ENCODE measurements at places on chromosomes 4 and X. TPM values are rescaled to one million over a fixed set of nuclear protein-coding genes. Genes with fewer than 3 reads are reported as not detected.

GRCh38 chr4:160414496-160414895 is 1311.6 kb downstream of the RAPGEF2 start:
- no peak overlapping the region for H3K27ac ChIP-seq
- no peak for DNase-seq
- H3K4me3 ChIP-seq: no peak overlapping the region
- H3K4me1 ChIP-seq: no peaks in the 10 kb centered on the region

GRCh38 chrX:149916745-149917392 is 12.5 kb upstream of the HSFX4 start:
- DNase-seq: no peak
- H3K36me3 ChIP-seq: no peaks in the 10 kb centered on the region
- no peaks in the 10 kb centered on the region for H3K4me1 ChIP-seq
- no peaks in the 10 kb centered on the region for H3K27me3 ChIP-seq
- H3K4me3 ChIP-seq: no peak overlapping the region

Gene ANOS1
- total RNA-seq: 23.6 TPM

DNA sequence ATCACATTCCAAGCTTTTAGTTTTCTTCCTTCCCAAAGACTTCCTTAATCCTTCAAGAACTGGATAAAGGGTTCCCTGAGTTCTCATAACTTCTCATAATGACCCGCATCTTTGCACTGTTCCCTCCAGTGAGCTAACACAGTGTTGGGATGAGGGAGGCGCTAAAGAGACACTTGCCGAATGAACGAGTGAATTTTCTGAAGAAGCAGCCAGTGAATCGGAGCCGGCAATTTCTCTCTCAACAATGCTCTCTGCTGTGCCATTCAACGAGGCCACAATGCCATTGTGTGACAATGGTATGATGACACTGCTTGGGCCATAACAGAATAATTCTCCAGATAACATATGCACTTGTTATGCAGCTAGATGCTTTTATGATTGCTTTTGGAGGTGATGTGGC is 51.4 kb upstream of the ZFP42 start:
- no peak overlapping the region for H3K4me3 ChIP-seq
- no peaks in the 10 kb centered on the region for H3K27me3 ChIP-seq
- no peaks in the 10 kb centered on the region for H3K36me3 ChIP-seq
- no peak overlapping the region for H3K27ac ChIP-seq
- no peaks in the 10 kb centered on the region for H3K4me1 ChIP-seq

Gene XK
- 3.2 TPM for total RNA-seq

DNA sequence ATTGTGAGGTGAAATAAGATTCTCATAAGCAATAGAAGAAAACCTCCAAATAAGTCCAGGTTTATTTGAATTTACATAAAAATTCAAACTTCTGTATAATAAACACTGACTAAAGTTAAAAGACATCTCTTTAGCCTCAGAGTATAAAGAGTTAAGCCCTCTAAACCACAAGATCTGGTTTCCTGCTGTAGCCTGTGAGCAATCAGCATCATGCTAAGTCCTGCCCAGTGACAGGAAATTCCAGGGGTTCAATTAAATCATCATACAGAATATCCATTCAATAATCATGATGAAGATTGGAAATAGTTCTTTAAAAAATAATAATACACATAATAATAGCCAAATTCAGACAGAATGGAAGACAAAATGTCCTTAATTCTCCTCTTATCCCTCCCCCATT is 139.2 kb upstream of the DGKK start:
- H3K36me3 ChIP-seq: no peaks in the 10 kb centered on the region
- no peak overlapping the region for H3K27ac ChIP-seq
- H3K4me3 ChIP-seq: no peak overlapping the region
- H3K4me1 ChIP-seq: no peaks in the 10 kb centered on the region
- DNase-seq: no peak

- no peaks in the 10 kb centered on the region for H3K27me3 ChIP-seq
- no peak for DNase-seq
- no peak overlapping the region for H3K27ac ChIP-seq
- no peaks in the 10 kb centered on the region for H3K4me1 ChIP-seq
- H3K36me3 ChIP-seq: no peaks in the 10 kb centered on the region
- H3K4me3 ChIP-seq: no peak overlapping the region
These were observed 81.5 kb upstream of the TEX13D start for GRCh38 chrX:124250835-124251437.

Gene DAPP1
- total RNA-seq: 1.1 TPM

- no peak overlapping the region for H3K4me3 ChIP-seq
These were observed 60.7 kb upstream of the RAPGEF2 start for GRCh38 chr4:159042097-159042605.

Gene CHIC2
- total RNA-seq: 84.8 TPM

GRCh38 chr4:15936495-15936894 is 2.0 kb downstream of the FGFBP1 start:
- H3K4me1 ChIP-seq: no peaks in the 10 kb centered on the region
- DNase-seq: no peak
- no peaks in the 10 kb centered on the region for H3K36me3 ChIP-seq
- no peaks in the 10 kb centered on the region for H3K27me3 ChIP-seq
- H3K27ac ChIP-seq: no peak overlapping the region

Gene CABS1
- 2.4 TPM for total RNA-seq

- no peaks in the 10 kb centered on the region for H3K4me1 ChIP-seq
- no peaks in the 10 kb centered on the region for H3K36me3 ChIP-seq
- no peak for DNase-seq
- H3K27me3 ChIP-seq: no peaks in the 10 kb centered on the region
- H3K4me3 ChIP-seq: no peak overlapping the region
These were observed 200.0 kb downstream of the PALLD start for GRCh38 chr4:168696826-168697225.
